ENCODE measurements at places on chromosomes 3 and 15. TPM values are rescaled to one million over a fixed set of nuclear protein-coding genes. Genes with fewer than 3 reads are reported as not detected.
A peak's percentile ranks its signal among the peaks of the same experiment; 100 is the strongest.

- peaks cover 28% of the 10 kb centered on the region for H3K4me1 ChIP-seq
- H3K27ac ChIP-seq = peak overlapping the region; percentile 24
- H3K4me3 ChIP-seq = peak overlapping the region; percentile 27
- DNase-seq = peak; percentile 26
- H3K27me3 ChIP-seq = no peaks in the 10 kb centered on the region
- H3K36me3 ChIP-seq = no peaks in the 10 kb centered on the region
Measured at GRCh38 chr15:73959012-73959581, 32.8 kb downstream of the LOXL1 start.

- H3K4me3 ChIP-seq = no peak overlapping the region
- DNase-seq = no peak
- H3K27ac ChIP-seq = no peak overlapping the region
Measured at GRCh38 chr15:59892985-59893384, 111.1 kb upstream of the FOXB1 start.

DNA sequence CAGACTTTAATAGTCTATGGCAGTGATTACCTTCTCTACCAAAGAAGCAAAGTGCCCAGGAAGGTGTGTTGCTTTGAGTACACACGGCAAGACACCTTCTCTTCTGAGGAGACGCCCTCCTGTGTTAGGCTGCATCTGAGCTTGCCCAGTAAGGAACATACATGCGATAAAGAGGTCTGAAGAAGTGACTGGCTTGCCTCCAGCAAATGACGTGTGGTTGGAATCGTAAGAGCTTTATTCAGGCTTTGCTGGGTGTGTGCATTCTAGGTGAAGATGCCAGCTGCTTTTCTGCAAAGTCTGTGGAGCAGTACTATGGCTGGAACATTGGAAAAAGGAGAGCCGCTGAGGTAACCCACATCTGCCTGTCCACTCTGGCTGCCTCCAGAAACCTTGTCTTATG lies 22.4 kb downstream of the MAP6D1 start:
- DNase-seq = no peak
- H3K27ac ChIP-seq = no peak overlapping the region
- no peaks in the 10 kb centered on the region for H3K27me3 ChIP-seq

GRCh38 chr15:74319138-74319460 lies 48.3 kb downstream of the CYP11A1 start:
- H3K4me3 ChIP-seq = no peak overlapping the region
- no peaks in the 10 kb centered on the region for H3K36me3 ChIP-seq
- no peaks in the 10 kb centered on the region for H3K27me3 ChIP-seq
- no peak overlapping the region for H3K27ac ChIP-seq
- no peak for DNase-seq

GRCh38 chr15:94354655-94355054 lies 123.3 kb downstream of the MCTP2 start:
- no peaks in the 10 kb centered on the region for H3K4me1 ChIP-seq
- peaks cover 55% of the 10 kb centered on the region for H3K36me3 ChIP-seq
- H3K27ac ChIP-seq = no peak overlapping the region
- no peaks in the 10 kb centered on the region for H3K27me3 ChIP-seq
- DNase-seq = no peak

Gene CP
- total RNA-seq = not detected

Gene SNX4
- 50.7 TPM for total RNA-seq

Gene CFAP20DC
- total RNA-seq = 1.6 TPM

DNA sequence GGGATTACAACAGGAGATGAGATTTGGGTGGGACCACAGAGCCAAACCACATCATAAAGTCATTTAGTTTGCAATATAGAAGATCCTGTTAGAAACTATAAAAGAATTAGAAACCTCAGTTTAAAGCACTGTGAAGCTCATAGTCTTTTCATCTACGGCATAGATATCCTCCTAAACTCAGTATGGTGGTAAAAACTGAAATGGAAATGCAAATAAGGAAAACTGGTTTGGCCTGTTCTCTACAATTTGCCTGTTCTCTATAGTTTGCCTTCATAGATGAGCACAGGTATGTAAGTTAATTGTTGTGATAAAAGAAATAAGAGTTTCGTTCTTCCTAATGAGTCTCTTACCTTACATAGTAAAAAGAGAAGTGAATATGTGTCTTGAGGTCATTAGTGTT lies 331.6 kb upstream of the ARL6 start:
- no peak for DNase-seq
- no peak overlapping the region for H3K27ac ChIP-seq
- H3K27me3 ChIP-seq = no peaks in the 10 kb centered on the region
- H3K4me3 ChIP-seq = no peak overlapping the region
- no peaks in the 10 kb centered on the region for H3K36me3 ChIP-seq
- H3K4me1 ChIP-seq = no peaks in the 10 kb centered on the region

- H3K27me3 ChIP-seq = no peaks in the 10 kb centered on the region
- no peak overlapping the region for H3K27ac ChIP-seq
- DNase-seq = no peak
- H3K4me3 ChIP-seq = no peak overlapping the region
- H3K36me3 ChIP-seq = no peaks in the 10 kb centered on the region
Measured at GRCh38 chr3:19334120-19334519, 185.8 kb downstream of the KCNH8 start.

- no peak overlapping the region for H3K27ac ChIP-seq
Measured at GRCh38 chr15:72813345-72814004, 29.9 kb upstream of the ADPGK start.

DNA sequence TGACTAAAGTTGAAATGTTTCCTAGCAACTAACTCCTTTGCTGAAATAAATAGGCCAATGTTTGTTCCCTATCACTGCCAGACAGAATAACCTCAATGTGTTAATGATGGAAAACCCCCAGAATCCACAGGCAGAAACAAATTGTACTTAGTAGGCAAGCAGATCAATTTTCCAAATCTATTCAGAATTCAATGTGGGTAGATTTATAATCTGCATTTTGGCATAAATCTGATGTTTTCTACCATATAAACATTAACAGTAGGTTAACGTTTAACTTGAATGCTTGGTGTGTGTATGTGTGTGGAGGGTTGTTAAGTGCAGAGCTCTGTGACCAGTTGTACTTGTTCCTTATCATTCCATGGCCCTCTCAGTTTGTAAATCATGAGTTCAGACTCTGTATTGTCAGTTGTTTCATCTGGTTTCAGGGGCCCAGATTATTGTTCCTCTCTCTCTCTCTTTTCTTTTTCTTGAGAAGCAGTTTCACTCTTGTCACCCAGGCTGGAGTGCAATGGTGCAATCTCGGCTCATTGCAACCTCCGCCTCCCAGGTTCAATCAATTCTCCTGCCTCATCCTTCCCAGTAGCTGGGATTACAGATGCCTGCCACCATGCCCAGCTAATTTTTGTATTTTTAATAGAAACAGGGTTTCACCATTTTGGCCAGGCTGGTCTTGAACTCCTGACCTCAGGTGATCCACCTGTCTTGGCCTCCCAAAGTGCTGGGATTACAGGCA lies 32.8 kb downstream of the PLSCR1 start:
- H3K27ac ChIP-seq = no peak overlapping the region
- no peak for DNase-seq
- H3K36me3 ChIP-seq = peaks cover 53% of the 10 kb centered on the region
- no peak overlapping the region for H3K4me3 ChIP-seq
- H3K4me1 ChIP-seq = peaks cover 23% of the 10 kb centered on the region
- H3K27me3 ChIP-seq = no peaks in the 10 kb centered on the region

Gene SLC12A8
- total RNA-seq = 1.4 TPM

GRCh38 chr3:182364723-182365650 lies 428.3 kb upstream of the ATP11B start:
- H3K4me1 ChIP-seq = no peaks in the 10 kb centered on the region
- DNase-seq = no peak
- H3K27me3 ChIP-seq = no peaks in the 10 kb centered on the region
- H3K4me3 ChIP-seq = no peak overlapping the region
- no peak overlapping the region for H3K27ac ChIP-seq
- no peaks in the 10 kb centered on the region for H3K36me3 ChIP-seq

Gene TM4SF1
- total RNA-seq = not detected

DNA sequence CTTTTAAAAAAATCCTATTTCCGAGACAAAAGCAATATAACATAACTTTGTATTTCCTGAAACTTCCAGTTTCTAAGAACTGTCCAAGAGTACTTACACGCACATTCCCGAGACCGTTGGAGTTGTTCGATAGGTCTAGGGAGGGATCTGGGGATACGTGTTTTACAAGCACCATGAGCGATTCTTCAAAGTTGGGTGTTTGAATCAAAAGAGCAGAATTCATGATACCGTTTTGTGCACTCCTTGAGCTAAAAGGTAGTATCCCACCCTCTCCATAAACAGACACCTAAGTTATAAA lies 700 bp upstream of the EDEM1 start:
- H3K4me1 ChIP-seq = peaks cover 21% of the 10 kb centered on the region
- H3K4me3 ChIP-seq = peak overlapping the region; percentile 98
- H3K27me3 ChIP-seq = no peaks in the 10 kb centered on the region
- no peak for DNase-seq
- peak overlapping the region; percentile 99 for H3K27ac ChIP-seq

- H3K36me3 ChIP-seq = peaks cover 5% of the 10 kb centered on the region
- H3K27ac ChIP-seq = no peak overlapping the region
- DNase-seq = no peak
Measured at GRCh38 chr15:77417602-77418001, 2.3 kb downstream of the PEAK1 start.

DNA sequence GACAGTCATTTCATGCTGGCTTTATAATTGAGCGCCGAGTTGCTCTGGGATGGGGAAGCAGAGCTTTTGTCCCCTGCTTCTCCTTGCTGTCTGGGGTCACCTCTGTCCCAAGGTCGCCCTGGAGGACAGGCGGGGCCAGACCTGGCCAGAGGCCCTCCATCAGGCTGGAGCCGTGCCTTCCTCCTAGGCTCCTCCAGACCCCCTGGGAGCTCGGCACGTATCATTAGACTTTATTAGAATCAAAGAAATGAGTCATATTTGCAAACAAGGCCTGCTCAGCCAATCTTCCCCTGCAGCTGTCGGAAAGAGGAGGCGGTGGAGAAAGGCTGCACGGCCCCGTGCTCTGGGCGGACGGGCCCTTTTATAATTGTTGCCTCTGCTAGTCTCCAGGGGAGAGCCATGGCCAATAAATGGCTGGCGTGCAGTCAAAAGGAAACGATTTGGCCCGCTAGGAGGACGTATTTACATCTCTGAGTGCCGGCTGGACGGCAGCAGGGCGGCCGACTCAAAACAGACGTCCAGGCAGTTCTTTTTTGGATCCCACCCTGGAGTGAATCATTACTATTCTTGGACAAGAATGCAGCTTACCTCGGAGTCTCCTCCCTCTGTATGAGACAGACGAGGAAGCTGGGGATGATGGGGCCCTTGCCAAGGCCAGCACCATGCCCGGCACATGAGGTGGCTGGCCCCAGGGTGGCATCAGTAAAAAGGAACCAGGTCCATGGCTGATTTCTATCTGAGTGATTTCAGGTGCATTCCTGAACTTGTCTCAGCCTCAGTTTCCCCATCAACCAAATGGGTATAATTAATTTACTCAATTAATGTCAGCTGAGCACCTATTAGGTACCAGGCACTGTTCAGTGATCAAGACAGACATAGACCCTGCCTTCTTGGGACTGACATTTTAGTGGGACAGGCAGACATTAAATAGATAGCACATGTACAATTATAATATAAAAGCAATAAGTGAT lies 50.6 kb downstream of the SLC6A6 start:
- H3K27me3 ChIP-seq = no peaks in the 10 kb centered on the region
- peaks cover 35% of the 10 kb centered on the region for H3K36me3 ChIP-seq
- no peak for DNase-seq
- H3K27ac ChIP-seq = no peak overlapping the region

DNA sequence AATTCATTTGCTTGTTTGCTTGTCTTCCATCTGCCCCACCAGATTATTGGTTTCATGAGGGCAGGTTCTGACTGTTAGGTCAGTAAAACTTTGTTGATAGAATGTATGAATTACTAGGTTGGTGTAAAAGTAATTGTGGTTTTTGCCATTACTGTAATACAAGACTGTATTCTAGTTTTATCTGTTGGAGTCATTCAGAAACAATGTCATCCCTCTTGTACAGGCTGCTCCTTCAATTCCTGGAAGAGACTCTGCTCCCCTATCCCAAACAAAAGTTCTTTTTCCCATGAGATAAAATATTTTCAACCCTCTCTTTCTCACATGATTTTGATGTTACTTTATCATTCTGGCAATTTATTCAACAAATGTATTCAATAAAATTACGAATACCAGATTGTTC lies 115.0 kb downstream of the CHST2 start:
- H3K27me3 ChIP-seq = no peaks in the 10 kb centered on the region
- no peak for DNase-seq
- no peak overlapping the region for H3K4me3 ChIP-seq
- no peak overlapping the region for H3K27ac ChIP-seq
- H3K36me3 ChIP-seq = peaks cover 2% of the 10 kb centered on the region

GRCh38 chr3:36907911-36908646 lies 36.8 kb downstream of the TRANK1 start:
- H3K27me3 ChIP-seq = peaks cover 3% of the 10 kb centered on the region
- H3K27ac ChIP-seq = peak overlapping the region; percentile 64
- DNase-seq = peak; percentile 45
- H3K36me3 ChIP-seq = peaks cover 4% of the 10 kb centered on the region
- H3K4me3 ChIP-seq = peak overlapping the region; percentile 82

DNA sequence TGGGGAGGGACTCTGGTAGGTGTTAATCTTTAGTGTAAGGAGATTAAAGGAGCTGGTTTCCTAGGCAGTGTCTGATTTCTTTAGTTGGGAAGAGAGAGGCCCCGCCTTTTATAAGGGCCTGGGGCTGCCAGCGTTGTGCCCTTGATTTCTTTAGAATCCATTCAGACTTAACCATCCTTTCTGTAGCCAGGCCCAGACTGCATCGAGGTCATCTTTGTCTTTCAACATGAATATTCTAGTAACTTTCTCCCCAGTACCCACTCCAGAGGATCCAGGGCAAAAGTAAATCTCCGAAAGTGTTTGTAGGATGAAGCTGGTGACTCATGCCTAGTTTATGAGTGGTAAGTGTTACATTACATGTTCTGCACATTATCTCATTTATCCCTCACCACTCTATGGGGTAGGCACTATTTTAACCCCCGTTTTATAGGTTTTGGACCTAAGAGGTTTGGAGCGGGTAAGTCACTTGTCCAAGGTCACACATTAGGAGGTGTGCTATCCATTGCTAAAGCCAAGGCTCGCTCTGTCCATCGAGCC lies 11.8 kb upstream of the USP3 start:
- no peak overlapping the region for H3K4me3 ChIP-seq
- H3K4me1 ChIP-seq = peaks cover 35% of the 10 kb centered on the region
- no peak for DNase-seq
- H3K36me3 ChIP-seq = no peaks in the 10 kb centered on the region

- no peak for DNase-seq
- H3K27me3 ChIP-seq = no peaks in the 10 kb centered on the region
- H3K36me3 ChIP-seq = no peaks in the 10 kb centered on the region
- H3K4me1 ChIP-seq = no peaks in the 10 kb centered on the region
Measured at GRCh38 chr3:3825035-3825434, 25.8 kb downstream of the LRRN1 start.

Gene ANKUB1
- not detected for total RNA-seq

- H3K4me1 ChIP-seq = no peaks in the 10 kb centered on the region
- no peaks in the 10 kb centered on the region for H3K36me3 ChIP-seq
- DNase-seq = no peak
- H3K27ac ChIP-seq = no peak overlapping the region
- H3K4me3 ChIP-seq = no peak overlapping the region
- no peaks in the 10 kb centered on the region for H3K27me3 ChIP-seq
Measured at GRCh38 chr3:116971531-116971930, 262.0 kb downstream of the TUSC7 start.

- no peak overlapping the region for H3K4me3 ChIP-seq
- no peak overlapping the region for H3K27ac ChIP-seq
- peaks cover 12% of the 10 kb centered on the region for H3K27me3 ChIP-seq
- DNase-seq = no peak
- H3K4me1 ChIP-seq = no peaks in the 10 kb centered on the region
Measured at GRCh38 chr3:152564459-152564858, 270.5 kb upstream of the P2RY1 start.

GRCh38 chr3:157082305-157082982 lies 77.5 kb downstream of the CCNL1 start:
- H3K4me3 ChIP-seq = no peak overlapping the region
- peaks cover 51% of the 10 kb centered on the region for H3K4me1 ChIP-seq
- H3K36me3 ChIP-seq = no peaks in the 10 kb centered on the region
- DNase-seq = no peak

Data from activated T-helper 2 cell treated with anti-CD3 and anti-CD28 coated beads, Interferon-gamma antibody, Interleukin-2, Interleukin-4, amounts not matched to agents 10 μg/mL and 5 μg/mL and 100 μg/mL, durations not matched to agents 14 hours and 24 hours and 36 hours (primary cell).